ENCODE measurements at places on chromosomes 7 and 10. TPM values are rescaled to one million over a fixed set of nuclear protein-coding genes. Genes with fewer than 3 reads are reported as not detected.
A peak's percentile ranks its signal among the peaks of the same experiment; 100 is the strongest.

GRCh38 chr7:28957064-28957750 lies 923 bp downstream of the TRIL start:
- no peaks in the 10 kb centered on the region for H3K27me3 ChIP-seq
- H3K4me1 ChIP-seq = peaks cover 61% of the 10 kb centered on the region
- H3K4me3 ChIP-seq = peak overlapping the region; percentile 72
- no peaks in the 10 kb centered on the region for H3K36me3 ChIP-seq
- DNase-seq = peak; percentile 29

- no peak for DNase-seq
- no peak overlapping the region for H3K27ac ChIP-seq
- no peaks in the 10 kb centered on the region for H3K36me3 ChIP-seq
- H3K4me3 ChIP-seq = no peak overlapping the region
Measured at GRCh38 chr7:22732556-22733126, 5.6 kb downstream of the IL6 start.

DNA sequence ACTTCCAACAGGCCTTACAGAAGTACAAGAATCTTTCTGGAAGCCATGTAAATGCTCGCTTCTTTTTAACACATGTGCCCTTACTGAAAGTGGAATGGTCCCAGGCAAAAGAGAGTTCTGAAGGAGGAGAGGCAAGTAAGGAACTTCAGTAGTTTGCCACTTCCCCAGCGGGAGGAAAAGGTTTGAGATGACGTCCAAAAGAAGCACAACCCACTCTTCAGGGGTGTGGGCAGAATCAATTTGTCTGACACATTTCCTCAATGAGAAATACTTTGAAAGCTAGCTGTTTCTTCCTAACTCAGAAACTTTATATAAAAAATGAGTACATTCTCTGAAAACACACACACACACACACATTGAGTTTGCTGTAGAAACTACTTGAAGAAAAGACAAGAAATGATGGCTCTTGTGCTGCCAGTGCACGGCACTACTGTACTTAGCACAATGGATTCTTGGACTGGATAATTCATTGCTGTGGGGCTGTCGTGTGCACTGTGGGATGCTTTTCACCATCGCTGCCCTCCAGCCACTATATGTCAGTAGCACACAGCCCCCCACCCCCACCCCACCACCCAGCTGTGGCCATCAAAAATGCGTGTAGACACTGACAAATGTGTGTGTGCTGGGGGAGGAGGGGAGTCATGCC lies 183.0 kb downstream of the SRPK2 start:
- no peak overlapping the region for H3K27ac ChIP-seq
- no peak overlapping the region for H3K4me3 ChIP-seq
- H3K36me3 ChIP-seq = no peaks in the 10 kb centered on the region
- no peak for DNase-seq

- DNase-seq = no peak
- H3K4me3 ChIP-seq = no peak overlapping the region
- H3K4me1 ChIP-seq = no peaks in the 10 kb centered on the region
- H3K27ac ChIP-seq = no peak overlapping the region
- H3K27me3 ChIP-seq = peaks cover 8% of the 10 kb centered on the region
- H3K36me3 ChIP-seq = no peaks in the 10 kb centered on the region
Measured at GRCh38 chr10:52376694-52377354, 62.7 kb downstream of the DKK1 start.

- peaks cover 12% of the 10 kb centered on the region for H3K4me1 ChIP-seq
- no peaks in the 10 kb centered on the region for H3K36me3 ChIP-seq
- H3K27me3 ChIP-seq = no peaks in the 10 kb centered on the region
- H3K4me3 ChIP-seq = no peak overlapping the region
- no peak for DNase-seq
Measured at GRCh38 chr10:36051500-36051991, 409.4 kb upstream of the FZD8 start.

DNA sequence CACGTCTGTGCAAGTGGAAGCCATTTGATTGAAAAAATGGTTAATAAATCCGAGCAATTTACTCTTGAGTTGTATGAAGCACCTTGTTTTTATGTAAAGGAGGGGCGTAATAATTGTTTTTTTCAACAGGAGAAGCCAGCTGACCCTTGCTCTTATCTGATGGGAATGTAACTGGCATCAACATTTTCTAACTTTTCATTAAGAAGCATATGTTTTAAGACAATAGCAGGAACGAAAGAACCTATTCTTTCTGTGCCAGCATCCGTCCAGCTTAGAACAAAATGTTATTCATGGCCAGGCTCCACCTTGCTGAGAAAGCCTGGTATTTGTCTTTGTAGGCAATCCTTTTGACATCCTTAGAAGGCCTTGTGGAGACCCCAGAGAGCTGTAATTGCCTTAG lies 22.2 kb upstream of the AFAP1L2 start:
- peaks cover 26% of the 10 kb centered on the region for H3K4me1 ChIP-seq
- no peak for DNase-seq
- H3K27me3 ChIP-seq = no peaks in the 10 kb centered on the region
- H3K36me3 ChIP-seq = no peaks in the 10 kb centered on the region
- H3K4me3 ChIP-seq = no peak overlapping the region

- no peak overlapping the region for H3K4me3 ChIP-seq
- DNase-seq = no peak
- peaks cover 43% of the 10 kb centered on the region for H3K4me1 ChIP-seq
- H3K27me3 ChIP-seq = no peaks in the 10 kb centered on the region
- no peak overlapping the region for H3K27ac ChIP-seq
Measured at GRCh38 chr10:86506499-86506898, 15.1 kb downstream of the WAPL start.

DNA sequence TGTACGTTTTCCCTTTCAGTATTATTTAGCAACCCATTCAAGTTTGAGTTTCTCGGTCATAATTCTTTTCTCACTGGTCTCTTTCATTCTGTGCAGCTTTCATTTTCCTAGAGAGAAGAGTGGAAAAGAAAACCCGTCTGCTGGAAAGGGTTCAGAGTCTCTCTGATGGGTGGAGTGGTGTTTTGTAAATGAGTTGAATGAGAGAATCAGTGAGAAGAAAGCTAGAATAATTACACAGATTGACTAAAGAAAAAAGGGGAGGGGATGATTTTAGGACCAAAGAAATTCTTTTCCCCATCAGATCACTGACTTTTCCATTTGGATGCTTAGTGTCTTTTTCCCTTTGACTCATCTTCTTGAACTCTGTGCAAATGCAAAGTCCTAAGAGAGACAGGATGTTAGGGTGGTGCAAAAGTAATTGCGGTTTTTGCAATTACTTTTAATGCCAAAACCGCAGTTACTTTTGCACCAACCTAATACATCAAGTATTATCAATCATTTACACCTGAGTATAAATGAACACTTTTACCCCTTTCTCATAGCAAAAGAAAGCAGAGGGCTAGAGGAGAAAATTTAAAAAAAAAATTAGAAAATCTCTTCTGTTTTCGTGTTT lies 242.1 kb upstream of the SP4 start:
- no peaks in the 10 kb centered on the region for H3K36me3 ChIP-seq
- no peak overlapping the region for H3K27ac ChIP-seq

GRCh38 chr10:81101062-81101461 lies 563.4 kb downstream of the SH2D4B start:
- DNase-seq = no peak
- H3K36me3 ChIP-seq = no peaks in the 10 kb centered on the region
- peaks cover 6% of the 10 kb centered on the region for H3K27me3 ChIP-seq
- no peaks in the 10 kb centered on the region for H3K4me1 ChIP-seq

DNA sequence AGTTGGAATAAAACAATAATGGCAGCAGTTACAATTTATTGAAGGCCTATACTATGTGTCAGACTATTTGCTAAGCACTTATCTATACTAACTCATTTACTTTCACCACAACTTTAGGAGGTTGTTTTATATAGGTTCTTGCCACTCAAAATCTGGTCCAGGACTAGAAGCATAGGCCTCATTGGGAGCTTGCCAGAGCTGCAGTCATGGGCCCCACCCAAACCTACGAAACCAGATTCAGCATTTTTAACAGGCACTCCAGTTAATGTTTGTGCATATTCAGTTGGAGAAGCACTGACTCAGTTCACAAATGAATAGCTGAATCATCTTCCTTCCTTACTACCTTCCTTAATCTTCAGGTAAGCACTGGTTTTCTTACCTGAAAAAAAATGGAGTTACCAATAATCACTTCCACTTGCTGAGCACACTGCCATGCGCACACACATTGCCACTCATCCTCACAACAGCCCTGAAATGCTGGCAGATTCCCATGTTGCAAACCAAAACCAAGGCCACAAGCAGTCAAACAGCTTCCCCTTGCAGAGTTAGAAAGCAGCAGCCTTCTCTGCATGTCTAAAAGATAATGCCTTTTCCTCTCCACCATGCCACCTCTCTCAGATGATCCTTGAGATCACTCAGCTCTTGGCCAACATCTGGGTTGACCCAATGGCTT lies 122.4 kb downstream of the SLC16A9 start:
- peaks cover 4% of the 10 kb centered on the region for H3K27me3 ChIP-seq
- H3K36me3 ChIP-seq = no peaks in the 10 kb centered on the region
- no peak overlapping the region for H3K27ac ChIP-seq
- no peak overlapping the region for H3K4me3 ChIP-seq
- H3K4me1 ChIP-seq = no peaks in the 10 kb centered on the region
- DNase-seq = no peak

- peaks cover 25% of the 10 kb centered on the region for H3K36me3 ChIP-seq
- peak overlapping the region; percentile 41 for H3K4me3 ChIP-seq
- no peaks in the 10 kb centered on the region for H3K27me3 ChIP-seq
- DNase-seq = no peak
- H3K27ac ChIP-seq = peak overlapping the region; percentile 89
Measured at GRCh38 chr10:95273393-95274312, 17.1 kb downstream of the PDLIM1 start.

- DNase-seq = no peak
- H3K4me3 ChIP-seq = no peak overlapping the region
- H3K27ac ChIP-seq = no peak overlapping the region
- no peaks in the 10 kb centered on the region for H3K36me3 ChIP-seq
Measured at GRCh38 chr10:97140902-97141745, 44.6 kb downstream of the SLIT1 start.

DNA sequence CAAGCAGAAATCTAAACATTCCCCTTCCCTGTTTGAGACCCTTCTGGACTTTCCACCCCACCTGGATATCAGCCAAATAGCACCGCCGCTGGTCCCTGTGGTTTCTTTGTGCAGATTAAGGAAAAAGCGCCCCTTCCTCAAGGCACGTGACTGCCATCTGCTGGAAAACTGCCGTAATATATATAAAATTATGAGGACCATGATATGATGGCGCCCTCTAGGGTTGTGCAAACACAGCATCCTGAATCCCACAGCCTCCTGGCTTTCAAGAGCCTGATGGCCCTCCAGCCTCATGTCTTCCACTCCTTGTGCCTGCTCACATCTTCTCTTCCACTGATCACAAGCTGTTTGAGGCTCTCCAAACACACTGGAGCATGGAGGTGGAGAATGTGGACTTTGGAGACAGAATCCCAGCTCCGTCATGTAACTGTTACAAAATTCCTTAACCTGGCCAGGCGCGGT lies 121.3 kb downstream of the MYL10 start:
- H3K27me3 ChIP-seq = peaks cover 65% of the 10 kb centered on the region
- DNase-seq = no peak
- H3K36me3 ChIP-seq = no peaks in the 10 kb centered on the region
- H3K4me3 ChIP-seq = no peak overlapping the region

GRCh38 chr10:62919776-62920175 lies 103.6 kb upstream of the EGR2 start:
- H3K36me3 ChIP-seq = no peaks in the 10 kb centered on the region
- peaks cover 32% of the 10 kb centered on the region for H3K27me3 ChIP-seq
- H3K4me3 ChIP-seq = no peak overlapping the region

GRCh38 chr10:92849234-92849525 lies 860 bp downstream of the EXOC6 start:
- peaks cover 24% of the 10 kb centered on the region for H3K4me1 ChIP-seq
- peak overlapping the region; percentile 96 for H3K27ac ChIP-seq
- H3K4me3 ChIP-seq = peak overlapping the region; percentile 94

- DNase-seq = no peak
- H3K27me3 ChIP-seq = no peaks in the 10 kb centered on the region
- H3K4me1 ChIP-seq = no peaks in the 10 kb centered on the region
- H3K27ac ChIP-seq = no peak overlapping the region
- no peaks in the 10 kb centered on the region for H3K36me3 ChIP-seq
Measured at GRCh38 chr10:107440741-107441140, 276.2 kb upstream of the SORCS1 start.

GRCh38 chr7:100574362-100575205 lies 884 bp upstream of the SAP25 start:
- H3K4me1 ChIP-seq = peaks cover 10% of the 10 kb centered on the region
- H3K27ac ChIP-seq = no peak overlapping the region
- H3K36me3 ChIP-seq = peaks cover 58% of the 10 kb centered on the region
- DNase-seq = no peak
- no peaks in the 10 kb centered on the region for H3K27me3 ChIP-seq
- H3K4me3 ChIP-seq = no peak overlapping the region

GRCh38 chr7:83096065-83096580 lies 66.6 kb downstream of the PCLO start:
- no peak for DNase-seq
- H3K36me3 ChIP-seq = no peaks in the 10 kb centered on the region
- no peak overlapping the region for H3K27ac ChIP-seq
- no peaks in the 10 kb centered on the region for H3K4me1 ChIP-seq

DNA sequence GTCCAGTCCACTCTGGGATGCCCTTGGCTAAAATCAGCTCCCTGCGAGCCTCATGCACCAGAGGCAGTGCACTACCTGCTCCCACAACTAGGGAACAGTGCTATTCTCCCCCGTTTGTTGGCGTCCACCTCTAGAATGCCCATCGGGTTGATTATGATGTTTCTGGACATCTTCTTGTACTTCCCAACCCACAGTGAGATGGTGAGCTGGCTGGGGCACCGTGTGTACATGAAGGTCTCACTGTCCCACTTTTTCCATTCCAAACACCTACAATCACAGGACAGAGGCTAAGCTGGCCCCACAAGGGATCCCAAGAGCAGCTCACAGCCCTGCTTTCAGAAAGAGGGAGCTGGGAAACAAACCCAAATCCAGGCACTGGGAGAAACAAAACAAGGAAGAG lies 126.2 kb upstream of the ZNF92 start:
- no peak overlapping the region for H3K4me3 ChIP-seq
- no peak overlapping the region for H3K27ac ChIP-seq

- no peaks in the 10 kb centered on the region for H3K36me3 ChIP-seq
- no peak overlapping the region for H3K27ac ChIP-seq
- no peaks in the 10 kb centered on the region for H3K4me1 ChIP-seq
- H3K27me3 ChIP-seq = peaks cover 88% of the 10 kb centered on the region
Measured at GRCh38 chr10:77201135-77202106, 436.2 kb downstream of the KCNMA1 start.

Gene SND1
- total RNA-seq = 71.6 TPM

Gene TACC2
- 400 TPM for total RNA-seq

Gene ECD
- 15.8 TPM for total RNA-seq

Gene ZNF853
- 15.0 TPM for total RNA-seq

Gene PTF1A
- total RNA-seq = not detected

Gene MACROH2A2
- total RNA-seq = 17.9 TPM

Gene ASB10
- 35.4 TPM for total RNA-seq

Gene SSC4D
- 0.99 TPM for total RNA-seq

Gene SPACDR
- 0.88 TPM for total RNA-seq

Gene ELAPOR2
- 3.9 TPM for total RNA-seq

Gene MLXIPL
- total RNA-seq = 0.41 TPM

Gene CDC14C
- not detected for total RNA-seq

Gene TMEM270
- total RNA-seq = not detected

Gene TRIL
- 1.9 TPM for total RNA-seq

Measured in left ventricle myocardium inferior (tissue), 1 donor.